ENCODE measurements at places on chromosomes 7 and 10.

DNA sequence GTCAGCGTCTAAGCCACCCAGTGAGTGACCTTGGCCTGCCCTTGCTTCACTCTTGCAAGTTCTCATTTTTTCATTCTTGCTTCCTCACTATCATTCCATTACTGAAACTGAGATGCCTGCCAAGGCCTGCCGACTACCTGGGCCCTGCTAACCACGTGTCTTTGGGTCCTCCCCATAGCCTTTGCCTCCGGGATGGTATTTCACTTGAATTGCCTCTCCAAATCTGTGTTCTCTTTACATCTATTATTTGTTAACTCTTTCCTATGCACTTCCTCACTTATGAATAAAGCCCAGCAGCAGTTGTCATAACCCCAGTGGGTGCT lies 234.6 kb downstream of the SNX10 start:
- no peak for DNase-seq

- no peak for DNase-seq
Observed at GRCh38 chr10:36362257-36362656, 720.2 kb upstream of the FZD8 start.

- no peak for DNase-seq
Observed at GRCh38 chr10:119413093-119413453, 129.4 kb downstream of the RGS10 start.

- no peak for DNase-seq
Observed at GRCh38 chr10:62585211-62585775, 211.1 kb downstream of the ZNF365 start.

DNA sequence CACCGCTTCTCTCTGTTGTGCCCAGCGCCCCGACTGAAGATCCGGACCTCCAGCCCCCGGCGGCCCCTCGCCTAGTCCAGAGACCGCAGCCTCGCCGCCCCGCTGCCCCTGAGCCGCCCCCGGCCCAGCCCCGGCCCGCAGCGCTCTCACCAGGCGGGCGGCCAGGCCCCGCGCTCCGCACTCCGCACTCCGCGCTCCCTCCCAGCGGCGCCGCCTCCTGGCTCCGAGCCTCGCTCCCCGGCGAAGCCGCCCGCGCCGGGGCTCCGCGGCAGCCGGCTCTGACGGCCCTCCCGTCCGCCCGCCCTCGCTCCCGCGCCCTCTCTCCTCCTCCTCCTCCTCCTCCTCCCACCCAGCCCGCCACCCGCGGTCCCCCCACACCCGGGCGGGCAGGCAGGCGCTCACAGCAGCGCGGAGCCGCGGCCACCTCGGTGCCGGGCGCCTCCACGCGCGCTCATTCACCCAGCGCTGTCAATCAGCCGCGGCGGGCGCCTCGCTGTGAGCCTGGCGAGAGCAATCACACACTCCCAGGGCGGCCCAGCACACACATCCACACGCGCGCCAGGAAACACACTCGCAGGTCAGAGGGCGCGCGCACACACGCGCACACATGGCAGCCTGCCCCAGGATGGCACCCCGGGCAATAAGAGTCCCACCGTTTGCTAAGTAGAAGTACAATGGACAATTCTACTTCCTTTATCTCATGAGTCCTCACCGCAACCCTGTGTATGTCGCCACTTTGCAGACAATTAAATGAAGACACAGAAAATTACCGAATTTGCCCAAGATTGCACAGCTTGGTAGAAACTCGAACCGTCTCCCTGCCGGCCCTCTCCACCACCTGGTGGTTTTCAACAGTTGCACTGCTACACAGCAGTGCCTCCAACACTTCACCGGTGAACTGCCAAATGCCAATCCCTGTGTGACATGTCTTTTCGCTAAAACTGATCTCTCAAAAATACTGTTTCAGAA lies at the start of gene PRRT4:
Gene PRRT4 (minus strand): TSS at position 280 of the 969 bp plus-strand sequence.
- peak; percentile 48 for DNase-seq

GRCh38 chr7:40468891-40469864 lies 334.4 kb downstream of the SUGCT start:
- DNase-seq = no peak

GRCh38 chr7:127654404-127655394 lies 2.7 kb downstream of the SND1 start:
- no peak for DNase-seq
